Globus pallidus (tissue), 1 donor: ENCODE measurements at places on chromosomes 16 and 17.

DNA sequence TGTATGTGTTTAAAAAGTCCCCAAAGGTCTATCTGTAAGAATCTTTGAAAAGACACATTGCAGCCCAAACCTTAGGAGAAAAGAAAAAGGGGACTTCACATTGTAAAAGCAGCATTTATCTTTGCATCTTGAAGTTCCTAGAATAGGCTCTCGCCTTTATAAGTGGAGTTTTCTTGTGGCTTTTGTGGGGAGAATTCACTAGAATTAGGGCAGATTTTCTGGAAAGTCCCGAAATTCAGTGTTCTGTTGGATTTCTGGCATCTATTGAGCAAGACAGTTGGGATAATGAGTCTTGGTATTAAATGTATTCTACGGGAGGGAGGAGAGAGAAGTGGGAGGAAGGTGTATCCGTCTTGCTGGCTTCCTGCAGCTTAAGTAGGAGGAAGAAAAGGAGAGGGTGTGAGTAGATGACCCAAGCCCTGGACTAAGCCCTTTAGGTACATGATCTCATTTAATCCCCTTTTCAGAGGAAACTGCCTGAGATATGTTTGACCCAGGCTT, 62.6 kb downstream of the PRKCA start:
- DNase-seq, result no peak

- peak; percentile 75 for DNase-seq
Observed at GRCh38 chr16:48384520-48385252, 527 bp downstream of the SIAH1 start.

GRCh38 chr17:72515291-72516065, 394.7 kb downstream of the SOX9 start:
- DNase-seq, result no peak

GRCh38 chr16:66899945-66900710, 18.6 kb downstream of the CDH16 start:
- DNase-seq, result no peak

- no peak for DNase-seq
Observed at GRCh38 chr16:65213866-65214595, 92.2 kb upstream of the CDH11 start.

GRCh38 chr16:64532117-64532516, 589.7 kb downstream of the CDH11 start:
- no peak for DNase-seq
